ENCODE measurements at places on chromosomes 3 and 15.
A peak's percentile ranks its signal among the peaks of the same experiment; 100 is the strongest.

- no peak for DNase-seq
Measured at GRCh38 chr15:67147396-67147949, 82.1 kb downstream of the SMAD3 start.

- DNase-seq, result peak; percentile 30
Measured at GRCh38 chr3:4584456-4585249, 91.5 kb downstream of the ITPR1 start.

GRCh38 chr15:88894819-88895767 is at the start of gene HAPLN3:
Gene HAPLN3, minus strand, starts transcription at chr15:88895544. Its CDS starts 8,246 bp downstream, at chr15:88887298.
- DNase-seq, result peak; percentile 5

DNA sequence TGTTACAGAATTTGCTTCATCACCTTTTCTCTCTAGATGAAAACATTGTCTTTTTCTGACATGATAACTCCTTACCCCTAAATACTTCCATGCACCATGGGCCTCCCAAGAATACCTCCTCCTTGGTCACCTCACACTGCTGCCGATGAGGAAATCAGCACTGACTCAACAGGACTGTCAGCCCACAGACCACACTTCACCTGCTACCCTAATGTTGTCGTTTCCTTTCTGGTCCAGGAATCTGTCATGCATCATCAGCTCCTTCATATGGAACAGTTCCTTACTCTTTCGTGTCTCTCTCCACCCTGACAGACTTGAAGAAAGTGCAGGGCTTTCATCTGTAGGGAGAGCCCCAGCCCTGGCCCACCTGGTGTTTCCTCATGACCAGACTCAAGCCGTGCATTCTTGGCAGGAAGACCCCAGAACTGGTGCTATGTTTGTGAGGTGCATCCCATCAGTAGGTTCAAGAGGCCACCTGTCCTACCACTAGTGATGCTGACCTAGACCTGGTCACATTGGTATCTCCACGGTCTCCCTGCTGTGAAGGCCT is 41.1 kb upstream of the PLXNA1 start:
- DNase-seq, result no peak

GRCh38 chr15:85443593-85444087 is 63.2 kb downstream of the AKAP13 start:
- DNase-seq, result no peak

GRCh38 chr3:71251156-71251775 is 332.3 kb downstream of the FOXP1 start:
- DNase-seq, result no peak

DNA sequence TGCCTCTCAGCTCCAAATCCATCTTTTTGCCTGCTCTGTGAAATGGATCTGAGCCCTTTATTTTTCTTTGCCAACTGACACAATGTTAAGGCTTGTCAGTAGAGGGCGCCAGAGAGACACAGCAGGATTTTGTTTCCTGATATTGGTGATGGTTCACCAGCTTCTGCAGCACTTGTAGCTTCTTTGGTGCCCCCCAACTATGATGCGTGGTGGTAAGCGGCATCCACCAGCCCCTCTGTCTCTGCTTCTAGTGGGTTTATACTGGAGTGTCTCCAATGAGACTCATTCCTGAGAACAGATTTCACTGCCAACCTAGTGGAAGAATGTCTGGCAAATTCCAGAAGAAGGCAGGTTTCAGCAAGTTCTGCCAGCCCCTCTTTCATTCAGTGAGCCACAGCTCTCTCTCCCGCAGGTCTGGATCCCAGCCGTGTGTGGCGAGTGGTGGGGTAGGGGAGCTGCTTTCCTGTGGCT is 471.9 kb upstream of the FRG2C start:
- peak; percentile 58 for DNase-seq

DNA sequence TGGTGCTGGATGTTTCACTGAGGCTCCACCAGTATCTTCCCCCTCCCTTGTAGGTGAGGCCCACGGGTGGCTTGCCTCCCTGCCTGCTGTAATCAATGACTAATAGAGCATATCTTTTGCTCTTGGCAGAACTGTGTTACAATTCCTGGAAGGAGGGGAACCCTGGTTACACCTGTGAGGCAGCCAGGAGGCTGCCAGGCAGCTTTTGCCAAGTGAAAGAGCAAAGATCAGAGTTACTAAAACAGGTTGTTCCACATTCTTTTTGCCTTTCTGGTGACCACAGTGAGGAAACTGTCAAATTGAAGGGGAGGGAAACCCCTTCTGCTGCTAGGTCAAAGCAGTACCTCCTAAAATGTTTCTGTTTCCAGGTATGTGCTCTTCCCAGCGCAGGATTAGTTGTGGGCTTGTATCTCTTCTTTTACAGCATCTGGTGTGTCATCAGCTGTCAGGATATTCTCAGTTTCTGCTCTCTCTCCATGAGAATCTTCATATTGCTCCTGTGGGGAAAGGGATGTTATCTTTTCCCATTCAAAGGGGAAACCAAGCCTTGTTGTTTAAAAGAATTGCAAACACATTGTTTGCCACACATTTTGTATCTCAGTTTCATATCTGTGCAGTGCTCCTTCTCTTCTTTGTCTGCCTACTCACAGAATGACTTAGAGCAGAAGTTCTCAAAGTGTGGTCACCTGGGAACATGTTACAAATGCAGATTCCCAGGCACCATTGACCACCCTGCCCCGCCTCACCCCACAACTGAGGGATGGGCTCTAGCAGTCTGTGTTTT is 137.4 kb upstream of the UMPS start:
- DNase-seq, result no peak

DNA sequence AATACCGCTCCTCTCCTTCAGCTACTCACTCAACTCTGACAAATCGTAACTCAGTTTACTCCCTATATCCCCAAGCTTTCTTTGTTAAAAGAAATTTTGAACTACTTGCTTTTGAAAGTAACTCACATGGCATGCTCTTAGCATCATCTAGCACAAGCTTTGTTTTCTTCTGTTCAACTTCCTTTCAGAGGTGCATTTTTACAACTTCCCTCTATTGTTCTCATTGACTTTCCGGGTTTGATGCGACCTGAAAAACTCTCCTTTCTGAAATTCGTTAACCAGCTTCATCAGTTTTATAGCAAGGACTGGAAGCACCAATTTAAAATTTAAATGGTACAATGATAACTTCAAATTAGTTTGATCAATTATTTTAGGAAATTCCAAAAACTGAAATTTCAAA is 629.5 kb upstream of the TGFBR2 start:
- no peak for DNase-seq

GRCh38 chr3:107236655-107237337 is 140.4 kb upstream of the CCDC54 start:
- no peak for DNase-seq

GRCh38 chr3:110419096-110419495 is 652.5 kb upstream of the NECTIN3 start:
- DNase-seq, result peak; percentile 64

DNA sequence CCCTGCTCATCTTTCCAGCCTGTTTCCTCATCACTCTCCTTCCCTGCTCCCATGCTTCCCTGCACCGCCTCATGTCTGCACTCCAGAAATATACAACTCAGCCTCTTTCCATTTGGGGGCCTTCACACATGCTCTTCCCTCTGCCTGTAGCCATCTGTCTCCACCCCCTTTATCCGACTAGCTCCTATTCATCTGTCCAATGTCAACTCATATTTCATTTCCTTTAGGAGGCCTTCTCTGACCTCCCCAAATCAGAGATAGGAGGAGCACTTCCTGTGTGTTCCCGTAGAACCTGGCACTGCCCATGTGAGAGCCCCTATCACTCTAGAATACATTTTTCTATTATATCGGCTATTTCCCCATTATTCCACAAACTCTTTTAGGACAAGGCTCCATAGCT is 10.6 kb downstream of the ATP8B4 start:
- DNase-seq, result no peak

DNA sequence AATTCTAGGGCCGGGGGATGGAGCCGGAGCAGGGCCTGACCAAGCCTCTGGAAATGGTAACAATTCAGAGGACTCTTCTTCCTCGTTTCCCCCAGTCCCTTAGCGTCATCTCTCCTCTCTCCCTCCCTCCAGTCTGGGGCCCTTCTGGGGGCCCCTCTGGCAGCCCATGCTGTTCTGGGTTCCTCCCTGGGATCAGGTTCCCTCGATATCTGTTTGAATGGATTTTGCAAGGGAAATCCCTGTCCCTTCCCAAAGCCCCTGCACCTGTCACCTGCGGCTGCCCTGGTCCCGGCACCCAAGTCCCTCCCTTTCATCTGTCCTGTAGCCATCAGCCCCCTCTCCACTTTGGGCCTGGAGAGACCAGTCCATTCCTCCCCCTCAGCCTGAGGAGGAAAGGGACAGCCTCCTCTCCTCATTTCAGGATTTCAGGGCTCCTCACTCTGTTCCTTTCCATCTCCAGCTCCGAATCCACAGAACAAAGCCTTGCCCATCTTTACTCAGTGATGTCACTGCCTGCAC is 1.7 kb upstream of the PLCB2 start:
- no peak for DNase-seq

DNA sequence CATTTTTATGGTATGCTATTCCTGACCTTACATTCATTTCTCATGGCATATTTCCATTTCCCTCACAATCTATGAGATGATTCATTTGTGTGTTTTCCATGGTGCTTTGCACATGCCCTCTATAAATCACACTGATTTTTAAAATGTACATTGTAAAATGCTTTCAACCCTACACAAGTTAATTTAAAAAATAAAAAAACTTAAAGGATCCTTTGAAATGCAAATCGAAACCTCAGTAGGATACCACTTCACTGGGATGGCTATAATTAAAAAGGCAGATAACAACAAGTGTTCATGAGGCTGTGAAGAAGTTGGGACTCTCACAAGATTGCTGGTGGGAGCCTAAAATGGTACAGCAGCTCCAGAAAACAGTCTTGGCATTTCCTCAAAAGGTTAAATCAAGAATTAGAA is 83.5 kb downstream of the FMN1 start:
- DNase-seq, result no peak

DNA sequence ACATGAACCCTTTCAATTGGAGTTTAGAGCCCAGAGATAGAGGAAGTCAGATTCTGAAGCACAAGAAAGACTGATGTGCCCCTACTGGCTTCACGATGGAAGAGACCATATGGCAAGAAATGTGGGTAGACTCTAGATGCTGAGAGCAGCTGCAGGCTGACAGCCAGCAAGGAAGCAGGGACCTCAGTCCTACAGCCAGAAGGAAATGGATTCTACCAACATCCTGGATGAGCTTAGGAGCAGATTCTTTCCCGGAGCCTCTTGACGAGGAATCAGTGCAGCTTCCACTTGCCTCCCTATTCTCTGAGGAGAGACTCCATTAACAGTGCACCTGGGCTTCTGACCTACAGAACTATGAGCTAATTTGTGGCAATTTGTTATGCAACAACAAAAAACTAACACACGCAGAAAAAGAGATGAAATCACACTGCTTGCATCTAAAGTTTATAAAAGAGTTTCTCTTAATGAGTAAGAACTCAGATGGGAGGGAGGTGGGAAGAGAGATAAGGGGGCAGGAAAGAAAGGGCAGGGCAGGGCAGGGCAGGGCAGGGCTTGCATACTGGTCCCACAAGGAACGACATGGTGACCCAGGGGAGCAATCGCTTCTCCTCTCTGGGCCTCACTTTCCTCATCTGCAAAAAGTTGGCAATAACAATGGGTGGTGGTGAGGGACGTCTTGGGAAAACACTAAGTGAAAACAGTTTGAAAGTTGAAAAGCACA is 440.9 kb downstream of the FOXP1 start:
- peak; percentile 95 for DNase-seq

DNA sequence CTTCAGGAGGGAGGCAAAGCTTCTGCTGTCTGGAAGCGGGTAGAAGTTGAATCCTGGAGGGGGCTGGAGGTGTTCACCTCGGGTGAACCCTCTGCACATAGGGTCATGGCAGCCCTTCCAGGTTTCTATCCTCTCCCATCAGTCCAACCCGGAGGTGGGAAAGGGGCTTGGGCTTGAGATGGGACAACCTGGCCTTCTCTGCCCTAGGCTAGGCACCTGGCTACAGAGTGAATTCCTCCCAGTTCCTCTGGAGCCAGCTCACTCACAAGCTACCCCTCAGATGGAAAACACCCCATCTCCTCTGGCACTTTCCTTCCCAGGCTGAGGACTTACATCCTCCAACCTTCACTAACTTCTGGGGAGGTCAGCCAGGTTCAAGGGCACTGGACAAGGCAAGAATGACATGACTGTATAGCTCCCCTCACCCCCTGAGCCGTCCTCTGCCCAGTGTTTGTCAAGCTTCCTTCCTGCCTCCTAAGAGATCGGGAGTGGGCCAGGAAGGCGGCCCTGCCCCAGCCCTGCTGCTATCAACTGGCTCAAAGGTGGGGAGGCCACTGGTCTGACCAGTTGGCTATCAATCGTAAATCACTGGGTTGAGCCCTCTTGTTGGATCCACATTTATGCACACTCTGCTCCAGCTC is 45.8 kb downstream of the KLF15 start:
- DNase-seq, result no peak

DNA sequence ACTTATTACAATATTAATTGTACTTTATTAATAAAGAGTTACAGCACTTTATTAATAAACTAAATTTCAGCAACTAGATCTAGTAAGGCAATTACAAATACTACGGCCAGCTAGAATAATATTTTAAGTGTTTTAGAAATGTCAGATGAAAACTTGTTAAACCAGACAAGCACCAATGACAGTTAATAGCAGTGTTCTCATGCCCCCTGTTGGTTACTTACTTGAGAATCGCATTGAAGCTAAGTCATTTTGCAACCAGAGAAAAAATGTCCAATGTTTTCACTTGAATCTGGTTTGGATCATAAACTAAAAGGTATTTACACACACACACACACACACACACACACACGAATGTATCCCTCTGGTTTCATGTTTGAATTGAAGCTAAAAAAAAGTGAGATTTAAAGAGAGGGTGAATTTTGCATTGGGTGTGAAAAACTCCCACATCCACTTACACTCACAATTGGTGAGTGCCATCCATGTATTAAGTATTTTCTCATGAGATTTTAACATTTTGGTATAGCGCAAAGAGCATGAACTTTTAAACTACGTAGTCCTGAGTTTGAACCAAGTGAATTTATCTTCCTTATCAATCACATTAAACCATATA is 347.7 kb downstream of the ZBBX start:
- peak; percentile 77 for DNase-seq

- DNase-seq, result no peak
Measured at GRCh38 chr3:1469687-1470086, 376.9 kb downstream of the CNTN6 start.

DNA sequence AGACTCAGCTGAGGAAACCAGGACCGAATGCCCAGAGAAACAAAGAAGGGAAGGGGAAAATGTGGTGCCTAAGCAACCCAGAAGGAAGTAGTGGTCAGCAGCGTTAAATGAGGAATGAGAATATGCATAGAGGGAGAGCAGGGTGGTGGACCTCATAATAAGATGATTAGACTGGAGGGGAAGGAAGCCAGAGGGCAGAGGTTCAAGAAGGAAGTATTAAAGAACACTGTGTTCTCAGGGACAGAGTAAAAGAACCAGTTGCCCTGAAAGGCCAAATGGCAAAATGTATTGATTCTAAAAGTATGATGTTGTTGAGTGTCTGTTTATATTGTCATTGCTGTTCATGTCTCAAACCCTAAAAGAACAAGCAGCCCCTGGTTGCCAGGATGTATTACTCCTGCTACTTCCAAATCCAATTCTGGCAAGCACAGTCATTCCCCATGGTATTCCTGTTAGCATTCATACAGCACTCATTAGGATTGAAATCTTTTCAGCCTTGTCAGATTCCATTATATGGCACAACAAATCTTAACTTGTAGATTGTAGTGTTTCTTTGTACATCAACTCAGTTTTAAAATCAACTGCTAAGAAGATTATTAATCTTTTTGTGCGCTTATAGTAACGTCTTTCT is 23.4 kb downstream of the P2RY1 start:
- DNase-seq, result no peak

GRCh38 chr3:119637679-119638477 is 22.5 kb downstream of the POPDC2 start:
- peak; percentile 41 for DNase-seq
